ENCODE measurements at places on chromosomes 12 and 14. TPM values are rescaled to one million over a fixed set of nuclear protein-coding genes. Genes with fewer than 3 reads are reported as not detected.

OAS3 gene
- 3.9 TPM for total RNA-seq

GPR162 gene
- total RNA-seq = 2.6 TPM

KRT6C gene
- not detected for total RNA-seq

CYP27B1 gene
- total RNA-seq = not detected

LBHD2 gene
- not detected for total RNA-seq

JPH4 gene
- not detected for total RNA-seq

CERS5 gene
- 20.0 TPM for total RNA-seq

VWF gene
- 1.4 TPM for total RNA-seq

KIF5A gene
- 0.72 TPM for total RNA-seq

ADGRD1 gene
- 22.3 TPM for total RNA-seq

NINJ2 gene
- total RNA-seq = not detected

DEPDC4 gene
- total RNA-seq = 5.9 TPM

AKAP6 gene
- 2.2 TPM for total RNA-seq

LHX5 gene
- total RNA-seq = not detected

FAR2 gene
- total RNA-seq = 22.5 TPM

KCNC2 gene
- not detected for total RNA-seq

SLC6A15 gene
- total RNA-seq = 8.9 TPM

ADCY4 gene
- 6.3 TPM for total RNA-seq

ASB2 gene
- 0.49 TPM for total RNA-seq

Measured in fibroblast of the aortic adventitia (primary cell).